ENCODE measurements at places on chromosomes 5 and 9.

DNA sequence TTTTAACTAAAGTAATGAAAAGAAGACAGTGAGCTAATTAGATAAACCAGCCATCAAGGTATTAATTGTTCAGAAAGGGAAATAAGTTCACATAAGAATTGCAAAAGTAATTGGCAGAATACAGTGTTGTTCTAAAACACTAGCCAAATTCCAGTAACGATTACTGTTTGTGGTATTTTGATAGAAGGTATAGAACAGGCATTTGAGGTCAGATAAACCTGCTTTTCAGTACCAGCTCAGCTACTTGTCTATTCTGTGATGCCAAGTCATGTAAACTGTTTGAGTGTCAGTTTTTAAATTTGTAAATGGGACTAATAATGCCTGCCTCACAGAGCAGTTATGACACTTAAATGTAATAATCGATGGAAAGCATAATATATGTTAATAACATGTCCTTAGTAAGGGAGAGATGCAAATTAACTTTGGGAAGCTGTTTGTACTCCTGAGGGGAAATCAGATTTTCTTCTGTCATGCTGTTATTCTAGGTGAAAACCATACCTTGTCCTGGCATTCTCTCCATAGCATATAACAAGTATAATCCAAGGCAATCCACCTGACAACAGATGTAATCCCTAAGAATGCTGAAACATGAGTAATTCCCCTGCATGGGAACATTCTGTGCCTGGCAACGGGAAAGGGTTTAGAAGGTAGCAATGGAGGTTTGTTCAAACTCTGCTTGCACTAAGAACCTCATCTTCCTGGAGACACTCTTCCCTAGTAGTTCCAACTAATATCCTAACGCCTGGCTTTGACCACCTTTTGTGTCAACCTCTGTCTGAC is 509.5 kb upstream of the PAPPA start:
- DNase-seq = no peak

- no peak for DNase-seq
Measured at GRCh38 chr5:157069949-157070348, 11.0 kb upstream of the HAVCR1 start.

DNA sequence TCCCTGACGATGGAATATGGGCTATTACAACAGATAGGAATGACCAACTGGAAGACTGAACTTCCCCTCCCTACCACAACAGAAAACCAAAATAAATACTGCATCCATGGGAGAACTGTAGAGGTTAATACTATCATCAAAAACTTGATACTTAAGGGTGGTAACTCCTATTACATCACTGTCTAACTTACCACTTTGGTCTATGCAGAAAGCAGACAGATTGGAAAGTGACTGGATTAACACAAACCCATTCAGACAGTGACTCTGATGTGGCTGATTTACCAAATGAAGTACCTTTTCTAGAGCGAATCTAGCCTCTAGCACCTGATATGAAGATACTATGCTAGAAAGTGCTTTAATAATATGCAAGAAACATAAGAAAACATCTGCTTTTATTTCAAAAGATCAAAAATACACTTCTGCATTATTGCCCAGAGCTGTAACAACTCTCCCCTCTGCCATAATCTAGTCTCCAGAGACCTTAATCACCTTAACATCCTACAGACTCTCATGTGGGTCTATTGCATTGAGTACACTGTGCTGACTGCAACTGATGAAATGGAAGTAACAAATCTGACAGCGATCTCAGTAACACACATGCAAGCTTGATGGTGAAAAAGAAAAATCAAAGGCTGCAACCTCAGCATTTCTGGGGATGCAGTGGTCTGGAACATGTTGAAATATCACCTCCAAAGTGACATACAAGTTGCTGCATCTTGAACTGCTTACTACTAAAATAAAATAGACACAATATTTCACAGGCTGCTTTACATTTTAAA is 62.7 kb downstream of the EPB41L4A start:
- no peak for DNase-seq

DNA sequence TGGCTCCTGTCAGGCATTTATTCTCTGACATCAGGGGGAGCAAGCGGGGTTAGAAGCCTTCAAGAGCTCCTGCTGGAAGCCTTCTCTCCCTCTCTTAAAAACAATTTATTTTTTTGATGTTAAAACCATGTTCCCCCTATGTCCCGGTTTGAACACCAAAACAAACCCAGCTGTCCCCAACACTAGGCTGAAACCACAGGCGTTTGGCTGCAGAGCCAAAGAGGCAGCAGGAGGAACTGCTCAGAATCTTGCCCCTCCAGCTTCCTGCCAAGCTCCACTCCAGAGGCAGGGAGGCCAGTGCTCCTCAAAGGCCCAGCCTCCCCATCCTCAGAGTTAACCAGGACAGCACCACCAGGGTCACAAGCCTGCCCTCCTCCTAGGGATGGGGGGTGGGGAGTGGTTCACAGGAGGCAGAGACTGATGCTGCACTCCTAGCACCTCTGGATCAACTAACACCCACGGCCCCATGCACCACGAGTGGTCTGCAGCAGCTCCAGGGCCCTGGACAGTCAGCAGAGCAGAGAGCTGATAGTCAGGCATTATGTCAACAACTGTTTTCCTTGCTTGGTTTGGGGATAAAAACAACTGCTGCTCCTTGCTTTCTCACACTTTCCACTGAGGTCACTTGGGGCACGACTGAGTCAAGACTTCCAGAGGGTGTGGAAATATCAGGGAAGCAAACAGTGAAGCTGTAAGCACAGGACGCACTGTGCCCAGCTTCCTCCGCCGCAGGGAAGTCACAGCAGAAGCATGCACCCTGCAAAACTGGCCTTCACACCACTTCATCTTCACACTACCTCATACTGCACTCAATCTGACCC is 96.5 kb upstream of the ADRA1B start:
- DNase-seq = no peak

- no peak for DNase-seq
Measured at GRCh38 chr5:95816776-95817175, 5.8 kb downstream of the GLRX start.

DNA sequence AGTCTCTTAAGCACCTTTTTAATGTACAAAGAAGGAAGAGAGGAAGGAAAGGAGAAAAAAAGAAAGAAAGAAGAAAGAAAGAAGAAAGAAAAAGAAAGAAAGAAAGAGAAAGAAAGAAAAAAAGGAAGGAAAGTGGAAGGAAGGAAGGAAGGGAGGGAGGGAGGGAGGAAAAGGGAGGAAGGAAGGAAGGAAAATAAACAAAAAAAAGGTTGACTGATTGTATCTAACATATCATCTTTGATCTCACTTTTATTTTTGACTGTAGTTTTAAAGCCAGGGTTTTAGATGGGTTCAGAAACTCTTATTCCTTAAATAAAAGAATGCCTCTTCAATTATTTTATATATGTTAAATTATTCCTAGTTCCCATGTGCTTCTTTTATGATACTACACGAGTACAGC is 794.5 kb downstream of the CDH12 start:
- DNase-seq = no peak

DNA sequence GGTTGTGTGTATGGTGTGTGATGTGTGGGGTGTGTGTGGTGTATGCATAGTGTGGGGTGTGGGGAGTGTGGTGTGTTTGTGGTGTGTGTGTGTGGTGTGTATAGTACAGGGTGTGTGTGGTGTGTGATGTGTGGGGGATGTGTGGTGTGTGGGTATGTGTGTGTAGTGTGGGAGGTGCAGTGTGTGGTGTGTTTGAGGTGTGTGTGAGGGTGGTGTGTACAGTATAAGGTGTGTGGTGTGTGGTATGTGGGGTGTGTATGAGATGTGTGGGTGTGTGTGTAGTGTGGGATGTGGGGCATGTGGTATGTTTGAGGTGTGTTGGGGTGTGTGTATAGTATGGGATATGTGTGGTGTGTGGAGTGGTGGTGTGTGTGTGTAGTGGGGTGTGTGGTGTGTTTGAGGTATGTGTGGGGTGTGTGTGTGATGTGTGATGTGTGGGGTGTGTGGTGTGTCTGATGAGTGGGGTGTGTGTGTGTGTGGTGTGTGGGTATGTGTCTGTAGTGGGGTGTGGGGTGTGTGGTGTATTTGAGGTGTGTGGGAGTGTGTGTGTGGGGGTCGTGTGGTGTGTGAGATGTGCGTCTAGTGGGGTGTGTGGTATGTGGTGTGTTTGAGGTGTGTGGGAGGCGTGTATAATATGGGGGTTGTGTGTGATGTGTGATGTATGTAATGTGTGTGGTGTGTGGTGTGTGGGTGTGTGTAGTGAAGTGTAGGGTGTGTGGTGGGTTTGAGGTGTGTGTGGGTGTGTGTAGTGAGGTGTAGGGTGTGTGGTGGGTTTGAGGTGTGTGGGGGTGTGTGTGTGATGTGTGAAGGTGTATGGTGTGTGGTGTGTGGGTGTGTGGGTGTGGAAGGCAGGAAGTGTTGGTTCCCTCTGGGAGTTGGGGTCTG is 8.6 kb downstream of the ECSCR start:
- no peak for DNase-seq

- DNase-seq = no peak
Measured at GRCh38 chr5:16500024-16500423, 34.4 kb upstream of the ZNF622 start.

DNA sequence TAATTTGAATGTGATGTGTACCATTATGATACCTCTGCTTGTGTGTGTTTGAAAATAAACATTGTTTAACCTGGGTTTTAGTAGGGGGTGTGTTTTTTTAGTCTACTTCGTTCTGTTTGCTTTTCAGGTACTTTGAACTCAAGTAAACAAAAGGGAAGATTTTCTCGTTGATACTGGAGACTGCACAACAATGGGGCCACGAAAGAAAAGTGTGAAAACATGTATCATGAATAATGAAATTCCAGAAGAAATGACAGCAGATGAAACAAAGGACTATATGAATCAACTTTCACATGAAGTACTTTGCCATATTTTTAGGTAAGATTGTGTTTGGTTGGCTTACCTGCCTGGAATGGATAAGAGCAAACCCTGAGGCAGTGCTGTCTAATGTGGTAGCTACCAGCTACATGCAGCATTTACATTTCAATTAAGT is 10.8 kb downstream of the FBXO38 start:
- no peak for DNase-seq

DNA sequence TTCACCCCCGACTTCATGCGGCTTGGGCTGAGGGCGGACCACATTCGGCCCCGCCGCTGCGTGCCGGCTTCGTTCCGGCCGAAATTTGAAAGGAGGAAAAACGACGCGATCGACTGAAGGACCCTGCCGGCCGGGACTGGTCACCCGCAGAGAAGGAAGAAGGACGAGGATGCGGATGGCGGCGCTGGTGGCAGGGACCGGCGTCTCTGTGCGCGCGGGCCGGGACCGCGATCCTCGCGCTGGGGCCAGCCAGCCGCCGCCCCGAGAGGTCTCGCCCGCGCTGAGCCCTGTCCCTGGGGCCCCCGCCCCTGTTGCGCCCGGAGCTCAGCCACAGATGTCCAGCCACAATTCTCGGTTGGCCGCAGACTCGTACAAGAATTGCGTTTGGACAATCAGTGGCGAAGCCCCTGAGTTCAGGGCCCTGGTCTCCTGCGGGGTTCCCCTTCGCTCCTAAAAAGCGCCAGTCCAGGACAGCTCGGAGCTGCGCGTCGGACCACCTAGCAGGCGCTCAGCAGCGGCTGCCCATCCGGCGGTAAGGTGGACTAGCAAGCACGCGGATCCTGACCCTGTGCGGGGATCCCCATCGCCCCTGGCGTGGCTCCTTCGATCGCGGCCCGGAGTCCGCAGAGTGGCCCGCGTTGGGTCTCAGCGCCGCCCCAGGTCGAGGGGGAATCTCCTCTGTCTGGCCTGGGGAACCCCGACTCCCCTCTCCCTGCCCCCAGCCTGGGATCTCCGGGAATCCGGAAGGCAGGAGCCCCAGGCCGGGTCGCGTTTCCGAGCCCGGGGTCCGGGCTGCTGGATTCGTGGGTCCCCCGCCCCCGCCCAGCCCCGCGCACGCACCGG is 21.3 kb downstream of the URM1 start:
- no peak for DNase-seq

DNA sequence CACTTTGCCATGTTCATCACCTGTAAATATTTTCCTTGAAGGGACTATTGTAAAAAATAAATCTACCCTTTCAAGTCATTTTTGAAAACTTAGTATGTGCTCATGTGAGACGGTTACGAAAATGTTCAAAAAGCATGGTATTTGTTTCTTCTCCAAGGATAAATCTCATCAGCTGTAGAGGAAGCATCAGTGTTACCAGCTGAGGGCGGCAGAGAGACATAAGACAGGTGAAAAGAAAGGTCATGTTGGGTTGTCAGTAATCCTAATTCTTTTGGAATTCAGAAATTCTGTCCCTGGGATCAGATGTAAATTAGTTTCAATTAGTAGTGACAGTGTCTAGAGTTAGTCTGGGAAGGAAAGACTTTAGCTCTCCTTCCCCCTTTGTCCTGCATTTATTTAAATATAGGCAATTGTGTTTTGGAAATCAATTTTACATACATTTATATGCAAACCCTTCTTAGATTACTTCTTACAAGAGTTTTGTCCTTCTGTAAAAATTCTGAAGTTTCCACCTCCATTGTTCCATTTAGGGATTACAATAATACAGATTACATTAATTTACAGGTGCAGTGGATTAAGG is 791.9 kb upstream of the CDH6 start:
- DNase-seq = no peak

- DNase-seq = no peak
Measured at GRCh38 chr5:61600123-61600444, 268.0 kb downstream of the ZSWIM6 start.

GRCh38 chr5:121273833-121274433 is 577.7 kb upstream of the FTMT start:
- no peak for DNase-seq

DNA sequence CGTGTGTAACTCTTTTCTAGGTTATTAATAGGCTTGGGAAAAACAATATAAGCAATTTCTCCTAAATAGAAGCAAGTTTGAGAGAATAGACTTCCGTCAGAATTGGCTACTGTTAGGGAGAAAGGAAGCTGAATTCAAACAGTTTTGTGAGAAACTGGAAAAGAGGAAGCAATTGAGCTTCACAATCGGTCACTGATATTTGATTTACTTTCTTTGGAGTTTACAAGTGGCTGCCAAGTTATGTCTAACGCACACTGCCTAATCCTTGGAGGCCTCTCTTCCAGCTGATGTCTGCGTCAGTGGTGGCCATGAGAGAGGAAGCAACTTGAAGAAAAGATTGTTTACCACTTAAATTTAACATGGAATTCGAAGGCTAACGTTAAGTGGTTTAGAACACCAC is 319.5 kb downstream of the ADGRV1 start:
- DNase-seq = no peak

GRCh38 chr5:180603076-180603594 is 11.8 kb upstream of the SCGB3A1 start:
- no peak for DNase-seq

- DNase-seq = no peak
Measured at GRCh38 chr5:41722359-41722950, 147.8 kb downstream of the OXCT1 start.

GRCh38 chr5:665956-666711 is 27.0 kb downstream of the TPPP start:
- no peak for DNase-seq

DNA sequence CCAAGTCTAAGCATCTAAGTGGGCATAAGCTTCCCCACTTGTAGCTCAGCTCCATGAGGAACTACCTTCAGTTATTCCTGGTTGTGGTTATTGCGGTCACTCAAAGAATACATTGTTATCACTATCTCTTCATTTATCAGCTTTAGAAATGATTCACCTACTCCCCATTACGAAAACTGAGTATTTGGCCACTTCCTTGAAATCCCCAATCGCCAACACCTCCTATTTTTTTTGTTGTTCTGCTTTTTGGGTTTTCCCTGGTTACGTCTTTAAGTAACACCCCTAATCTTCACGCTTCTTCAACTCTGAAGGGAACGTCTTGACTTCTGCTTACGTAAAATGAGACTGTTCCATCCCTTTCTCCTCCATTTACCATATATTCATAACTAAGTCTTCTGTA is 20.7 kb downstream of the MAPK9 start:
- no peak for DNase-seq

Data from DND-41 (cell line).